ENCODE measurements at places on chromosomes 16 and 17.
A peak's percentile ranks its signal among the peaks of the same experiment; 100 is the strongest.

DNA sequence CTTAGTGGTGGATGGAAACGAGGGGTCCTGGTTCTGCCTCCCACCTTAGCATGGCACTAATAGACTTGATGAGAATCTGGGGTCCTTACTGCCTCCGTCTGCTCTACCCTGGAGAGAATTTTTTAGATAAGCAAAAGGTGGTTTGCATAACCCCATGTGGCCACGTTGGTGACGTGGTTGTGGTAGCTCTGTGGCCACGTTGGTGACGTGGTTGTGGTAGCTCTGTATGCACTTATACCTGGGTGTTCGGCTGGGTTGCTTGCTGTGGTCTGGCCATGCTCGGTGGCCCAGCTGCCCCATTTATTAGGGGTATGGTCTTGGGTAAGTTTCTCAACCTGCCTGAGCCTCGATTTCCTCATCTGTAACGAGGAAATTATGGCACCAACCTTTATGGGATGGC, 13.0 kb downstream of the SPIRE2 start:
- DNase-seq: peak; percentile 61

DNA sequence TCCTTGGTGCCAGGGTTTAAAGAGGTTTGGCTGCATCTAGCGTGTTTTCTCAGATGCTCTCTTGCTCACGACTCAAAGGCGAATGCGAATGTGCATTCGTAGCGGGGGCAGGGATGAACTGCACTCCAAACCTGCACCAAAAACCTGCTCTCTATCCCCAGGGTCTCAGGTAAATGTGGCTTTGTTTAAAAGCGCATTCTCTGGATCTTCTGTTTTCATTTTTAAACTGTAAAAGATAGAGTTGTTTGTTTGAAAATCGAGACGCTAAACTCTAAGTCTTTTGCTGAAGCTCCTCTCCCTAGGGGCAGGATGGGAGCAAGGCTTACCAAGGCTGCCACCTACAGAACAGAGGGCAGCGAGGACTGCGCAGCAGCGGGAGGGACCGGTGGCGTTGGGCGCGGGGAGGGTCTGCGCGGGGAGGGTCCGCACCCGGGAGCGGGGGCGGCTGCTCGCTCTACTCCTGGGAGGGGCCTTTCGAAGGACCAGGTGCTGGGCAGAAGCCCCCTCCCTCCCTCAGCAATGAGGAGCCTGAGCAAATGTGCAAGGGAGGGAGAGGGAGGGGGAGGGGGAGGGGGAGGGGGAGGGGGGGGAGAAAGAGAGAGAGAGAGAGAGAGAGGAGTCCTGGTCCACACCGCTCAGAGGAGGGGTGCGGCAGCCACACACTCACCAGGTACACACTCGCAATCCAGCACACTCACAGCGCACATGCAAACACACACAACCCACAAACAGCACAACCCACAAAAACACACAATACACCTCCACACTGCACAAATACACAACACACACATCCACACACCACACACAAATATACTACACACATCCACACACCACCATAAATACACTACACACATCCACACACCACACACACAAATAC, 142.8 kb downstream of the GRIN2A start:
- no peak for DNase-seq

DNA sequence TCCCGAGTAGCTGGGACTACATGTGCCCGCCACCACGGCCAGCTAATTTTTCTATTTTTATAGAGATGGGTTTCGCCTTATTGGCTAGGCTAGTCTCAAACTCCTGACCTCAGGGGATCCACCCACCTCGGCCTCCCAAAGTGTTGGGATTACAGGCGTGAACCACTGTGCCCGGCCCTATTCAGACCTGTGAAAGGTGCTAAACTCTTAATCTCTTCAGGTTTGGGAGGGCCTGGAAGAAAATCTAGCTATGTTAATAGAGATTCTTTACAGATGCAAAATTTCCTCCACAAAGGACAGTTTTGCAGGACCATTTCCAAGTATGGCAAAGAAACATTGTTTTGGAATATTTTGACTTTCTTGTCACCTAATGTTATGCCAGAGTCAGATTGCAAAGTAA, 3.1 kb upstream of the PLA2G15 start:
- DNase-seq: no peak

DNA sequence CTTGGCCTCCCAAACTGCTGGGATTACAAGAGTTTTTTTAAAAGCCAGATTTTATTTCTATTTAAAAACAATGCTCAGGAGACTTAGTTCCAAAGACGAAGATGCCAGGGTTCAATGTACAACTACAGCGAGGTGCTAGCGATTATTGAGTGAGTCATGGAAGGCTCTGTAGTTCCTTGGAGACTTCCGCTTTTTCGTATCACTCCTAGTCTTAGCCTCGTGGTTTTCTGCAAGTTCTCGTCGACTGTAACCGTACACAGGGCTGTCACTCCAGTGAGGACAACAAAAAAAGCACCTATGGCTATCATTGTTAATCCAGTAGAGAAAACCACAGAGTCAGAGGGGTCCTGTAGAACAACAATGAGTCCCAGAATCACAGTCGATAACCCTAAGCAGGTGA, 22.7 kb upstream of the ZC3H7A start:
- DNase-seq: no peak

DNA sequence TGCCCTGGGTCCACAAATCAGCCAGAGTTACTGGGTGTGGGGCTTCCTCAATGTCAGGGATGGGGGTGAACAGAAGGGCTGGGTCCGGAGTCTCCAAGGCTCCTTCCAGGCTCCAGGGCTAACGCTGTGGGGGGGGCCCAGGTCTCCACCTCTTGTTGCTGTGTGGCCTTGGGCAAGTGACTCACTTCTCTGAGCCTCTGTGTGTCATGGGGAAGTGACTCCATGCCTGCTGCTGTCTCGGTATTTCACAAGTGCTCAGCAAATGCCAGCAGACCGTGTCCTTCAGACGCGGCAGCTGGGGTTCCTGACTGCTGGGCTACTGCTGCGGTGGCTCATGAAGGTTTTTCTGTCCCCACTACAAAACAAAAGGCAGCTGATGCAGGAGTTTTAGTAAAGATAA, 26.6 kb downstream of the JPH3 start:
- DNase-seq: no peak

GRCh38 chr16:21069986-21070385, 80.7 kb downstream of the DNAH3 start:
- DNase-seq: no peak
